Esophagus squamous epithelium (tissue), 5 donors: ENCODE measurements at places on chromosomes 7 and 10. TPM values are rescaled to one million over a fixed set of nuclear protein-coding genes. Genes with fewer than 3 reads are reported as not detected.

DNA sequence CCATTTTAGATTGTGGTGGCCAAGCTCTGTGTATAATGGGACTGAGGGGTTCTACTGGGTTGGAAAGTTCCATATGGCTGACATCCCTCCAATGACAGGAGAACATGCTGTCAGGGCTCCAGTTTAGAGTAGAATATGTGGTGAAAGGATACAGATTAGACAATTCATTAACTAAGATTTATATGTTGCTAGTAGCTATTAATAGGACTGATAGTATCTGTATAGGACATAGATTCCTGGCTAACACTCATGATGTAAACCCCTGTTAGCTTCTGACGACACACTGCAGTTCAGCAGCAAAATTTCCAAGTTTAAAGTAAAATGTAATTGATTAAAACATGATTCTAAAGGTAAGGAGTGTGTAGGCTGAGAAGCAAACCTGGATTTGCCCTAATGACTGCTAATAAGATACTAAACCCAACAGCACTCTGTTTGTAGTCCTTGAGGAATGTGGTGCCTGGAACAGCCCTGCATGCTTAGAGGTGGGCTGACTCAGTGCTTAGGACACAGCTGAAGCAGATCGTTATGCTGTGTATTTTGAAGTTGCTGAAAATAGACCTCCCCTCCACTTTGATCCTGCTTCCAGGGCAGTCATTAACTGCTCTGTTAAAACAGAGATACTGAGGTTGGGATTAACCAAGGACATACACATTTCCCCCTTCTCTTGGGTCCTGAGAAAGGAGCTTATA, 1129.6 kb downstream of the SORCS3 start:
- no peaks in the 10 kb centered on the region for H3K4me1 ChIP-seq
- no peak overlapping the region for H3K27ac ChIP-seq
- H3K27me3 ChIP-seq, result no peaks in the 10 kb centered on the region
- no peak for DNase-seq
- no peaks in the 10 kb centered on the region for H3K36me3 ChIP-seq

DNA sequence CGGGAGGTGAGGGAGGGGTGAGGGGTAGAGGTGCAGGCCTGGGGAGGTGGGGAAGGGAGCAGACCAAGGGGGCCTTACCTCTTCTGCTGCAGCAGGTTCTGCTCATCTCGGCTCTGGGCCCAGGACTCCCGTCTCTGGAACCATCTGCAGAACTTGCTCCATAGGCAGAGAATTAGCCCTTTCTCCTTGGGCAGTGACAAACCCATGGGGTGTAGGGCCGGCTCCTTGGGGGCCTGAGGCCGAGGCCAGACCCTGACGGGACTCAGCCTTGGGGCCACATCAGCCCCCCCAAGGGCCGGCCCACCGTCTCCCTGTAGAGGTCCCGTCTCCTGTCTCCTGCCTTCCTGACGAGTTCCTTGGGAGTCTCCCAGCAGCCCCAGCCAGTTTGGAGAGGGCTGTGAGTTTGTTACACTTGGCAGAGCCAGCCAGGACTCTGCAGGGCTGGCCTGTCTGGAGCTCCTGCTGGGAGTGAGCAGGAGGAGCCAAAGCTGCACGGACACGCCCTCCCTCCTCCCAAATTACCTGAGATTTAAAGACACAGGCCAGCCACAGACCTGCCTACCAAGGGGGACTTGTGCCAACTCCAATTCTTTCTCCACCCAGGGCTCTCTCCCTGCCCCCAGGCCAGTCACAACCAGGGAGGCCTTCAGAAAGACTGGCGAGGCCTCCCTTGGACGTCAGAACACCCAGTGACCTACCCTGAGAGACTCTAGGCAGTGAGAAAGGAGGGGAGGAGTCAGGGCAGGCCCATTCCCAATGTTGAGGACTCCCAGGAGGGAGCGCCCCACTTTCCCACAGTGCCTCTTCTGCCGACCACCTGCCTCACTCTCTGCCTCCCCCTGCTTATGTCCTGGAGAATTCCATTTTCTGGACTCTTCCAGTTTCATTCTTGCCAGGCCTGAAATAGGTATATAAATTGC, at the start of gene TRPV6:
TRPV6 (minus strand) TSS at position 435 of the 920 bp plus-strand sequence.
- H3K4me1 ChIP-seq, result no peaks in the 10 kb centered on the region
- no peak within 1 kb of the TSS for H3K27ac ChIP-seq
- no peaks in the 10 kb centered on the region for H3K27me3 ChIP-seq
- H3K4me3 ChIP-seq, result peak within 1 kb of the TSS; percentile 50

DNA sequence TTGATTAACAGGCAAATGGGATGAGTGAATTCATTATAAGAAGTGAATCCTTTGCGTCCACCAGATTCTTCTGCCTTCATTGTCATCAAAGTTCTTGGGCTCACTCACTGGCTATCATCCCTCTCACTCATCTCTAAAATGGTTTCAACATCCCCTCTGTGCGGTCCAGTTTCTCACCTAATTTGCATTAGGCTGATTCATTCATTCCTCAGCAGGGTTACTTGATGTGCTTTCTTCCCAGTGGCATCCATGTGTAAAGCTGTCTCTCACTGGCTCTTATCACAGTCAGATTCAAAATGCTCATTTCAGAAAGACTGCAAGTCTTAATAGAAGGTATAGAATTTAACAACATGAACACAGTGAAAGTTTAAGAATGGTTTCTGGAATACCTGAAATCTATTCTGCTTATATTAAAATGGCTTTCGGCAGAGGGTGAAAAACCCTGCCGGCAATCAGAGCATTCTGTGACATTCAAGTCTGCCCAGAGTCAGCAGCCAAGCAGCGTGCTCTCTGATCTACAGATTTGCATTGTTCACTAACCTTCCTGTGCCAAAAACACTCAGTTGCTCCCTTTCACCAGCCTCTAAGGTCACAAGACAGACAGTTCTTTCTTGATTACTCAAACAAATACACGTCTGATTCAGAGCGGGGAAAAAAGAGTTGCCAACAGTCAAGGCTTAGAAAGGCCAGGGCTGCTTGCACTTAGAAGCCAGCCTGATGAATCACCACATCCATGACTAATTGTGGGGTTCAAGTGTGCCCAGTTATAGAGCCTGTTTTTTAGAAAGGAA, 106.7 kb downstream of the TES start:
- H3K27ac ChIP-seq, result peak overlapping the region; percentile 85
- no peaks in the 10 kb centered on the region for H3K36me3 ChIP-seq
- H3K4me1 ChIP-seq, result peaks cover 19% of the 10 kb centered on the region
- peak overlapping the region; percentile 34 for H3K4me3 ChIP-seq
- no peaks in the 10 kb centered on the region for H3K27me3 ChIP-seq
- DNase-seq, result no peak

DNA sequence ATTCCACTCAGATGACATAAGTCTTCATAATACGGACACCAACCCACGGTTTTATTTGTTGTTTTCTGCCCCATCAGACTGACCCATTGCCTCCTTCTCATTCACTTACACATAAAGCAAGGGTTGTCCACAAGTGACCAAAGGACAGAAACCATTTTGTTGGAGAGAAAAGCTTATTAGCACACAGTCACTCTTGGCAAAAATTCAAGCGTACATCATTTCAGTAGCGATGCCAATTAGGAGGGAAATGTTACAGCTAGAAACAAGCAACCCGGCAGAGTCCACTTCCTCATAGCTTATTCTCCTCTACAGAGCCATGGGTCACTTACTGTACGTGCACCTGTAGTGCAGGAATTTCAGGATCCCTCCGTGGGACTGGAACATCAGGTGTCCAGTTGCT, 23.0 kb downstream of the ABLIM1 start:
- H3K36me3 ChIP-seq, result no peaks in the 10 kb centered on the region
- DNase-seq, result no peak
- peak overlapping the region; percentile 76 for H3K27ac ChIP-seq
- H3K4me3 ChIP-seq, result no peak overlapping the region
- peaks cover 60% of the 10 kb centered on the region for H3K4me1 ChIP-seq

DNA sequence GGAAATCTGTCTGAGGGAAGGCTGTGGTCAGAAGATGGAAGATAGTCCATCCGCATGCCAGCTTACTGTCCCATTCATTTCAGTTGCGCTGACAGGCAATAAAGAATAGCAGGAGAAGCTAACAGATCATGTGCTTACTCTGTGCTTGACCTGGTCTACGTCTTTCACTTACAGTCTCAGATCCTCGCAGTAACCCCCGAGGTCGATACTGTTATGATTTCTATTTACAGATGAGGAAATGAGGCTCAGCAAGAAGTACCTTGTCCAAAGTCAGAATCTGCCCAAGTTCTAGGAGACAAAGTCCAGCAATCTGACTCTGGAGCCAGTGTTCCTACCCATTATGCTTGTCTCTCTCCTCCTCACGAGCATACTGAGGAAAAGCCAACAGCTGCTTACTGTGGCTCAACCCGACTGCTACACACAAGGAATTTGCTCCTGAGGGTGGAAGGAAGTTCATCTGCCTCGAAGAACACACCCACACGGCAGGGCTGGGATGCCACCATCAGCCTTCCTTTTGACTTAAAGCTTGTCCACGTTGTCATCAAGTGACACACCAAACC, 74.2 kb downstream of the MINPP1 start:
- H3K4me1 ChIP-seq, result peaks cover 15% of the 10 kb centered on the region
- no peak overlapping the region for H3K27ac ChIP-seq
- no peaks in the 10 kb centered on the region for H3K36me3 ChIP-seq
- no peak for DNase-seq

- H3K4me1 ChIP-seq, result no peaks in the 10 kb centered on the region
- H3K4me3 ChIP-seq, result no peak overlapping the region
- DNase-seq, result no peak
- no peaks in the 10 kb centered on the region for H3K27me3 ChIP-seq
Measured at GRCh38 chr10:91271886-91272285, 51.4 kb downstream of the PCGF5 start.

DNA sequence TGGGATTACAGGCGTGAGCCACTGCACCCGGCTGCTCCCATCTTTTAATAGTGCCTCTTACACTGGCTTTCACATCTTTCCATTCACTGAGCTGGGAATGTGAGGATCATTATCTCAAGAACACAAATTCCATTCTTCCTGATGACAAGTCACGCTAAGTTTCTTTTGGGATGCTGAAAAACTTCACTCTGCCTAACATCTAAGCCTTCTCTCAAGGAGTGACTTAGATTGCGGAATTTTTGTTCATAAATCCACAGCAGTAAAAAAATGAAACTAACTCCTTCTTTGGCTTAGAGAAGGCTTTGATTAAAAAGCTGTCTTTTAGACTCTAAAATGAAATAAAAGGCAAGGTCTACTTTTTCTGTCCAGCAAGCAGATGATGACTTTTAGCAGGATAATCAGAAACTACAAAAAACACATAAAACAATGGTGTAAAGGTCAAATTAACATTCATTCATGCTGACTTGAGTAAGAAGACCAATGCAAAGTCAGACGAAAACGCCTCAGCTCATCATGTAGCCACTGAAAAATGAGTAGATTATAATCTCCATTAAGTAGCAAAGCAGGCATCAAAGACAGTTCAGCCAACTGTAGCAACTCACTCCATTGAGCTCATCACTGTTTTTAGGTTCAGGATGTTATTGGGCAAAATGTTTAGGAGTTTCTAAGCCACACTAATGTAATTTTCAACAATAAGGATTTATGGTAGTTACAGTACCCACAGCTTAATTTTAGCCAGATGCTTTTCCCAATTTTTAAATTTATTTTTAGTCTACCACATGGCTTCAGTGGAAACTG, 178.8 kb downstream of the ELMO1 start:
- no peak for DNase-seq
- H3K36me3 ChIP-seq, result no peaks in the 10 kb centered on the region
- H3K27me3 ChIP-seq, result no peaks in the 10 kb centered on the region
- H3K4me3 ChIP-seq, result no peak overlapping the region
- no peak overlapping the region for H3K27ac ChIP-seq

SLC18A3 gene
- not detected for total RNA-seq

POU6F2 gene
- not detected for total RNA-seq

DNA sequence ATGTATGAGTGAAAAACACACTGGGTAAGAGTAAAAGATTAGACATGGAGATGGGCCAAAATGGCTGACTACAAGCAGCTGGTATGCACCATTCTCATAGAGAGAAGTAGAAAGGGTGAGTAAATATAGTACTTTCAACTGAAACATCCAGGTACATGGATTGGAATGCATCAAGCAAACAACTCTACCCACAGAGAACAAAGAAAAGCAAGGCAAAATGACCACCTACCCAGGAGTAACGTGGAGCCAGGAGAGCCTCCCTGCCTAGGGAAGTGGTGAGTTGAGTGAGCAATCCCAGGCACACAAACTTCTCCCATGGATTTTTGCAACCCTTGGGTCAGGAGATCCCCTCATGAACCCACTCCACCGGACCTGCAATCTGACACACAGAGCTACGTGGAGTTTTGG, 212.8 kb downstream of the PTN start:
- no peak for DNase-seq
- no peak overlapping the region for H3K4me3 ChIP-seq
- no peak overlapping the region for H3K27ac ChIP-seq
- no peaks in the 10 kb centered on the region for H3K36me3 ChIP-seq
- no peaks in the 10 kb centered on the region for H3K27me3 ChIP-seq

ECHDC3 gene
- 55.7 TPM for total RNA-seq

DNA sequence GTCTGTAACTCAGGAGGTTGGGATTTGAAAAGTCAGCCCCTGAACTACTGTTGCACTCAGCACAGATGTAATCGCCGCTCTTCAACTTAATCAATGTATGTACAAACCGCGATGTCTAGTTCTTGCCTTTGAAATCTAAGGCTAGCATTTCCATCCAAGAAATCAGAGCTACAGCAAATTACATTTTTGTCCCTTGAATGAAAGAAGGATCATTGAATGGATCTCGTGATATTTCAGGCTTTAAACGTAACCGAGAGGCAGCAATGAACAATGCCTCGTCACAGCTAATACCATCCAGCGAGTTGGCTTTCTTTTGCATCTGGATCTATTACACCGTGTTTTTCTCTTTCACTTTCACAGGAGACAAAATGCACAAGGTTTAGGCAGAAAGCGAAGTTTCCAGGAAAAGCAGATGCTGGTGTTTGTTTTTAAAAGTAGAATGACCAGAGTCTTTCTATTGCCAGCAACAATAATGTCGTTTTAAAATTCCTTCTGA, 5.5 kb downstream of the SKIDA1 start:
- H3K4me3 ChIP-seq, result peak overlapping the region; percentile 20
- H3K27ac ChIP-seq, result peak overlapping the region; percentile 88
- DNase-seq, result no peak
- H3K36me3 ChIP-seq, result no peaks in the 10 kb centered on the region

DNA sequence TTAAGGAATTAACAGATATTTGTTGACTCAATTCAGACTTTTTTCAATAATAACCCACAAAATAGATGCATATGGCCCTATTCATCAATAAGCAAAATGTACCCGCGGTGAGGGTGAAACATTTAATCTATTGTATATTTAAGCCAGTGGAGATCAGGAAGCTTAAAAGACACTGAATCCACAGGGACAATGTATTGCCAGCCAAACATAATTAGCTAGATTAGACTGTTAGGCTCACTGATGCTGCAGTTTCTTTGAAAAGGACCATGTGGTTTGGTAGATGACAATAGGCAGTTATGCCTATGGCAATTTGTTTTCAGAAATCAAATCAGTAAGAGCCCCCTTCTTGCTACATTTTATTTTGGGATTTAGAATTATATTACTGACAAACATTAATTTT, 87.3 kb upstream of the PLXDC2 start:
- DNase-seq, result no peak
- H3K27me3 ChIP-seq, result no peaks in the 10 kb centered on the region
- H3K27ac ChIP-seq, result no peak overlapping the region
- no peaks in the 10 kb centered on the region for H3K36me3 ChIP-seq
- no peaks in the 10 kb centered on the region for H3K4me1 ChIP-seq
